ENCODE measurements at places on chromosomes 7 and 10.

- no peak for DNase-seq
Observed at GRCh38 chr7:100027197-100027596, 11.8 kb downstream of the ZKSCAN1 start.

DNA sequence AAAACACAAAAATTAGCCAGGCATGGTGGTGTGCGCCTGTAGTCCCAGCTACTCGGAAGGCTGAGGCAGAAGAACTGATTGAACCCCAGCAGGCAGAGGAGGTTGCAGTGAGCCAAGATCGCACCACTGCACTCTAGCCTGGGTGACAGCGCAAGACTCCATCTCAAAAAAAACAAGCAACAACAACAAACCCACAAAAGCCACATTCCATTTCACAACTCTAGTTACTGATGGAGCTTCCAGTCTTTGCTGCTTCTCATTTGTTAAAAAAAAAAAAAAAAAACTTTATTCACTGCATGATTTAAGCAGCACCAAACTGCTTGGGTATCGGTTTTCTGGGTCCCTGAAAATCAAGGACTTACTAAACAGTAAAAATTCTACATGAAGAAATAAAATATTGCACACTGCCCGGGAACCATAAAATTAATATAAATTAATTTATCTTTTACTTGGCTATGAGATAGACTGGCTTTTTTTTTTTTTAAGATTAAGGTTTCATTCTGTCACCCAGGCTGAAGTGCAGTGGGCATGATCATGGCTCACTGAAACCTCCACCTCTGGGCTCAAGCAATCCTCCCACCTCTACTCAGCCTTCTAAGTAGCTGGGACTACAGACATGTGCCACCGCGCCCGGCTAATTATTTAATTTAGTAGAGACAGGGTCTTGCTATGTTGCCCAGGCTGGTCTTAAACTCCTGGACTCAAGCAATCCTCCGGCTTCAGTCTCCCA lies 42.0 kb downstream of the SRPK2 start:
- no peak for DNase-seq

DNA sequence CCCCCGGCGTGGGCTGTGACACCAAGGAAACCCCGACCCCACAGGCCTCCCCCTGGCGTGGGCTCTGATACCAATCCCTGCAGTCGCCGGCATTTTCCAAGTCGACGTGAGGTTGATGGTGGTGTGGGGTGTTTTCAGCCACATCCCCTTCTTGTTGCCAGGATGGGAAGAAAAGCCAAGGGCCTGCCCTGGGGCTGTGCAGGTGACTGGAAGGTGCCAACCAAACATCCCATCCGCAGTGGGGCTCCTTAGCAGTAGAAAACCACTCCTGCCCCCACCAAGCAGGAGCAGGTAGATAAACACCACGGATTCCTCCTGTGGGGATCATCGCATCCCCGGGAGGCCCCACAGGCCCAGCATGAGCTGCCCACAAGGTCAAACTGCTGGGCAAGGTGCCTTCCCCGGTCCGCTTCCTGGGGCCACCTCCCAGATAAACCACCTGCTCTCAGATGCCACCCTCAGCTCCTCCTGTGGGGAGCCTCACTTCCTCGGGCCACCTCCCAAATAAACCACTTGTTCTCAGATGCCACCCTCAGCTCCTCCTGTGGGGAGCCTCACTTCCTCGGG lies 88.5 kb upstream of the DIP2C start:
- no peak for DNase-seq

DNA sequence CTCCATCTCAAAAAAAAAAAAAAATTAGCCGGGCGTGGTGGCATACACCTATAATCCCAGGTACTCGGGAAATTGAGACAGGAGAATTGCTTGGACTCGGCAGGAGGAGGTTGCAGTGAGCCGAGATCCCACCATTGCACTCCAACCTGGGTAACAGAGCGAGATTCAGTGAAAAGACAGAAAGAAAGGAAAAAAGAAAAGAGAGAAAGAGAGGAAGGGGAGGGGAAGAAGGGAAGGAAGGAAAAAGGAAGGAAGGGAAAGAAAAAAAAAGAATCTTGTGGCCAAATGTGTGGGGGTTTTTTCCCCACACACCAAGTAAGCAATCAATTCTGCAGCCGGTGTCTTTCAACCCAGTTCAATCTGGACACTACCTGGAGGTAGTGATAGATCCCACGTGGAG lies 9.0 kb upstream of the NAT16 start:
- DNase-seq, result no peak

- no peak for DNase-seq
Observed at GRCh38 chr7:71334541-71334940, 202.6 kb downstream of the GALNT17 start.

- no peak for DNase-seq
Observed at GRCh38 chr7:2732959-2733584, 45.1 kb downstream of the AMZ1 start.

DNA sequence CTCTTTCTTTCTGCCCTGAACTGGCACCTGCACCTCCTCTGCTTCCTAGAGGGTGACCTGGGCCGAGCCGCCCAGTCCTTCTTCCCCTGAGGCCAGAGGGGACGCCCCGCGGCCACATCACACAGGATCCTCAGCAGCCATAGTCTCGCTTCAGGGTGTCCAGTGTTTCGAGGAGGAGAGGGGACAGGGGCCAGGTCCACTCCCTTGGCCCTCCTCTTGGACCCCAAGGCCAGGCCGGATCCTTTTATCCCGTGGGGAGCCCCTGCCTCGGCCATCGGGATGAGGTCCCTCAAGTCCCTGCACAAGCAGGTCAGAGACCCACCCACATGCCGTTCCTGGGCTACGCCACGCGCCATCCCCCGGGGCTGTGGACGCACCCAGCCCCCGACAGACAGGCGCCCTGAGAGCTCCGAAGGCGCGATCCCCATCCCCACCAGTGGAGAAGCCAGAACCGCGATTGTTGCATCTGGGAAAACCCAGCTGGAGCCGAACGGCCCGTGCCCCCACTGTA lies 3.6 kb downstream of the BHLHA15 start:
- no peak for DNase-seq

GRCh38 chr7:93359520-93360198 lies 127.5 kb downstream of the VPS50 start:
- no peak for DNase-seq

GRCh38 chr10:32972460-32972859 lies 14.4 kb upstream of the ITGB1 start:
- no peak for DNase-seq

DNA sequence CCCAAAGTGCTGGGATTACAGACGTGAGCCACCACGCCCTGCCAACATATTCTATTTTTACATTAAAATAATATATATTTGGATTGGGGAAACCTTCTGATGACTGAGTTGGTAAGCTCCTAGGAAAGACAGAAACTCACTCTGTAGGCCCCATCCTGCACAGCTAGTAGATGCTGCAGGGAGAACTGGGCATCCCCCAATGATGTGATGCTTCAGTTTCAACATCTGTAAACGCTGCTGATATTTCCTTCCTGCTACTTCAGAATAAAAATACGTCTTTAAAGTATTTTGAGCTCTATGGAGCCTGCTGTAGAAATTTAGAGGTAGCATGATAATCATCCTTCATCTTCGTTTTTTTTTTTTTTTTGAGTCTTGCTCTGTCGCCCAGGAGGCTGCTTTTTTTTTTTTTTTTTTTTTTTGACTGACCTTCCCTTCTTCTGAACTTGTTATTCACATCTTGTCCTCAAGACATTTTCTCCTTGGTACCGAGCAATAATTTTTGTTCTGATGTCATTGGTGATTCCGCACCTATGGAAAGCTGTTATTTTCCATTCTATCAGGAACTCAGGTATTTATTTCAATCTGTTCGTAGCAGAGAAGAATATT lies 21.8 kb upstream of the INPP5F start:
- DNase-seq, result no peak

DNA sequence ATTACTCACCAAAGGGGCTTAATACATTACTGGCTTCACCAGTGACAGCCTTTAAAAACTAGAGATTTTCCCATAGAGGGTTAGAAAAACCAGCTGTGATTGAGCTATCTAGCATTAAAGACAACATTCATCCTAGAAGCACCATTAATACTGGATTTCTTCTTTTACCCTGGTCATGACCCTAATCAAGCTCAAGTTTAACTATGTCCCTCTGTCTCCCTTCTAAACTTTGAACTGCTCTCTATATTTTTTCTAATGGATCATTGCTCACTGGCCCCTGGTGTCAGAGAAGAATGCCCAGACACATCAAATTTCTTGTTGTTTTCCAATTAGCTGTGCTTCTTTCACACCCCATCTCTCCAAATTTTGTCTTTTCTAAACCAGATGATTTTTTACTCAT lies 1101.3 kb downstream of the XPNPEP1 start:
- DNase-seq, result no peak

DNA sequence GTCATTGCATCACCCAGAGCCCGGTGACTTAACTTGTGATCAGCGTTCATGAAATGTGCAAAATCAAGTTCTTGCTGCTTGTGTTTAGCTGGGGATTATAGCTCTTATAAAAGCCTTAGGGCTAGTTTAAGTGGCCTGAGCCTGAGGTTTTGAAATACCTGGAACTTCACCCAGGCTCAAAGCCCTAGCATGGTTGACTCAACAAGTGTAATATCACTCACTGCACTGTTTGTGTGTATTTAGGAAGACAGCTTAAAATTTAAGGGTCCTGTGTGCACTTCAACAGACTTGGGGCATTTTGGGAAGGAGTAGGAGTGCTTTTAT lies 489.5 kb downstream of the GATA3 start:
- DNase-seq, result no peak

GRCh38 chr7:95018021-95018420 lies 110.6 kb downstream of the PPP1R9A start:
- DNase-seq, result no peak

DNA sequence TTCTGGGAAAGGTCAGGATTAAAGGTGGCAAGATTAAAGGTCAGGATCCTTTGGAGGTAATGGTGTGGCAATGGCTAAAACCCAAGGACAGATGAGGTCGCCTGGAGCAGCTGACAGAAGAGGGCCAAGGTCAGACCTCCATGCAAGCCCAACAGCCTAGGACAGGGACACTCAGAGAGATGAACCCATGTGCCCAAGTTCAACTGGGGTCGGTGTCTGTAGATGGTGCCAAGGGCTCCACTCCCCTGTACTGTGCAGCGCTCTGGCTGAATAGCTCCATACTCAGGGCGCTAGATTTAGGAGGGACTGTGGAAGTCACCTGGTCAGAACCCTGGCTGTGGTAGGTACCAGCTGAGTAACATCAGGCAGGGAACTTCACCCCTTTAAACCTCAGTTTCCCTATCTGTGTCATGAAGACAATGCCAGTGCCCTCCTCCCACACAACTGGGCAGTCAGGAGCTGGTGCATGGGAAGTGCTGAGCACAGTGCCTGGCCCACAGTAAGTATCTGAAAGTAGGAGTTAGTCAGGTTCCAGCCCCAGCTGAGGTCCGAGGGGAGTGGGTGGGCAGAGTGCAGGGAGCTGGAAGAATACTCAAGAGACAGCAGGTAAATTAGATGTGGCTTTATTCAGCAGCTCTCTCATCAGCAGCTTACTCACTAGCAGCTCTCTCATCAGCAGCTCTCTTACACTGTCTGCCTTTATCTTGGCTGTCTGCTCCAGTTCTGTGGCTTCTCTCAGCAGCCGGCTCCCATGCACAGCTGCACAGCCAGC lies 327.1 kb downstream of the GLRX3 start:
- DNase-seq, result no peak

DNA sequence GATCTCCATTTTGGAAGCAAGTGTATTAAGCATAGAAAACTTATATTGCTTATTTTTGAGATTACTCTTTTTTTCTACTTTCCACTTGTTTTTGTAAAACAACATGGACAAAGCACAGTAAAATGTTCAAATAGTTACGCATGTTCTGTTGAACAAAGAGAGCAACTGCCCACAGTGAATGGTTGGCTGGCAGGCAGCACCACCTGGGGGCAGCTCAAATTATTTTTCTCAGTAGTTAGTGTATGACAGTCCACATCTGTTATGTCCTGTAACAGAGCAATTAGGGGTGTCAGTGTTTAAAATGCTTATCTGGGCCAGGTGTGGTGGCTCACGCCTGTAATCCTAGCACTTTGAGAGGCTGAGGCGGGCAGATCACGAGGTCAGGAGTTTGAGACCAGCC lies 46.1 kb upstream of the CACUL1 start:
- no peak for DNase-seq

DNA sequence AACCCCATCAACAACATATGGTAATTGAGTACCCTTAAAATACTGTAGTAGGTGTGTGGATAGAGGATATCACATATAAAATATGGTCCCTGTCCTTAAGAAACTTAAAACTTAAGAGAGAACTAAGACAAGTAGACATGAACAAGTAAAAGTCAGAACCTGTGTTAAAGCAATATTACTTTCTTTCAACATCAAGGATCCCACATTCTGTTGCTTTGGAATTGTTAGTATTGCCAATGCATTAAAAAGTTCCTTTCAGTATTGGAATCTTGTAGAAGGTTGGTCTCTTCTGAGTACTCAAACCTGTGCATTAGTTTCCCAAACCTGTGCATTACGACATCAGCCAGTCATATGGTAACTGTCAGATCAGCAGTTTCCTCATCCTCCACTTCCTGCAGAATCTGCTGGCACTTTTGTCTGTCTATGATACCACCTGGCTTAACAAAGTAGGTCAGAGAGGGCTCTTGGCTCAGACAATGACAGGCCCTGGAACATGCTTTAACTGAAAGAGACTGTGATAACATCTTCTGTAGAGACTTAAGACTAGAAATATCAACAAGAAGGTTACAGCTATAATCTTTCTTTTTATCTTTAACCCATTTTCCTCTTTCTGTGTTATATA lies 56.5 kb downstream of the CCDC71L start:
- DNase-seq, result no peak

DNA sequence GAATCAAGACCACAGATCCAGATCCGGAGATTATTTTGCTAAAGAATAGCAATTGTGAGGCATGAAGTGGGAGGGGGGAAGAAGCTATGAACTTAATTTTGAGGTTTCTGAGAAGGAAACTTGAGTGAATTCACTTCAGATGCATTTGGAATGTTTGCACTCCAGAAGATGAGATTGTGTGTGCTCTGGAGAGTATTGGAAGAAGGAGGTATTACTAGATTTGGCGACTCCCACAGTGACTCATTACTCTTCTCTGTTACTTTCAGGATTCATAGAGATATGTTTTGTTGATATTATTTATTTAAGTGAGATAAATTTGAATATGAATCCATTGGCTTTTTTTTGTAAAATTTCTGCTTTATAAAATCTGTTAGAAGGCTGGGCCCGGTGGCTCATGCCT lies 80.7 kb downstream of the ANKRD30A start:
- DNase-seq, result no peak

All from stimulated activated CD4-positive, alpha-beta T cell treated with anti-CD3 and anti-CD28 coated beads, Interleukin-1b, Interleukin-23, amount 100 ng/mL, for 24 hours (primary cell).